Activated T-helper 17 cell treated with anti-CD3 and anti-CD28 coated beads, Interleukin-2, amount 50 U/mL, for 72 hours (primary cell): ENCODE measurements at places on chromosomes 7 and 10. TPM values are rescaled to one million over a fixed set of nuclear protein-coding genes. Genes with fewer than 3 reads are reported as not detected.

VWDE gene
- 10.5 TPM for total RNA-seq

PTPRN2 gene
- 1.4 TPM for total RNA-seq

ATG9B gene
- total RNA-seq, result 18.2 TPM

IGFBP1 gene
- not detected for total RNA-seq

DNA sequence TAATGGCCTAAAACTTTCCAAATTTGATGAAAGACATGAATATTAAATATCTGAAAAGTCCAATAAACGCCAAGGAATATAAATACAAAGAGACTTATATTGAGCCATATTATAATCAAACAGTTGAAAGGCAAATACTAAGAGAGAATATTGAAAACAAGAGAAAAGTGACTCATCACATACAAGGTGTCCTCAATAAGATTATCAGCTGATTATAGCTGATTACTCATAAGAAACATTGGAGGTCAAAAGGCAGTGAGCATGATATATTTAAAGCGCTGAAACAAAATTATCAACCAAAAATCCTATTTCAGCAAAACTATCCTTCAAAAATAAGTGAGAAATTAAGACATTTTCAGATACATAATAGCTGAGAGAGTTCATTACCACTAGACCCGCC, 7.8 kb upstream of the NPC1L1 start:
- ATAC-seq, result peak; percentile 35
